CD8-positive, alpha-beta memory T cell (primary cell): ENCODE measurements at places on chromosomes 7 and 10.

GRCh38 chr7:139523199-139523941 lies at the start of gene CLEC2L:
Gene CLEC2L (plus strand): TSS chr7:139523685. CDS start chr7:139523928, 243 bp downstream.
- DNase-seq: no peak

- no peak for DNase-seq
These were observed 18.8 kb downstream of the PLEKHA1 start for GRCh38 chr10:122393288-122393687.

DNA sequence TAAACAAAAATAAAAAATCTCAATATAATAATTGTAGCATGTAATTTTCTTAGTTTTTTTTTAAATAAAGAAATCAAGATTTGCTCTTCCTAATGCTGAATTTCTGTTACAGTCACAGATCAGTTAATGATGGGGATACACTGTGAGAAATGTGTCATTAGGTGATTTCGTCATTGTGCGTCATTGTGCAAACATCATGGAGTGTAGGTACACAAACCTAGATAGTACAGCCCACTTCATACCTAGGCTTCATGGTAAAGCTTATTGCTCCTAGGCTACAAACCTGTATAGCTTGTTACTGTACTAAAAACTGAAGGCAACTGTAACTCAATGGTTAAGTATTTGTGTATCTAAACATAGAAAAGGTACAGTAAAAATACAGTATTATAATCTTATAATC lies 74.4 kb upstream of the LSM8 start:
- DNase-seq: no peak

GRCh38 chr10:104308439-104308903 lies 29.8 kb downstream of the ITPRIP start:
- peak; percentile 54 for DNase-seq

DNA sequence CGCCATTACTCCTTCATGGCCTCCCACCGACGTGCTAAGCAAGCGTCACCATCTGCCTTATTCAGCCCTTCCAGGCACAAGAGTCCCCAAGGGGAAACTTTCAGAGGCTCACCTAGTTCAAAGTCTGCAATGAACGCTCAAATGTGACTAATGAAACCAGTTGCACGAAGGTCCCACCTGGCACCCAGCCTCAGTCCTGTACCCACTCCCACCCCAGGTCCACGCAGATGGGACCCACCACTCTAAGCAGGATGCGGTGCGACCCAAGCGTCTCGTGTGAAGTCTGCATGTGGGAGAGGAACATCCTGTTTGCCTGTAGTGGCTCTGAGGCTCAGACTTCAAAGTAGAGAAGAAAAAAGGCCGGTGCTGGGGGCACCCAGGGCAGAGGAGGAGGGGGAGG lies 40.3 kb downstream of the RGS10 start:
- peak; percentile 93 for DNase-seq

DNA sequence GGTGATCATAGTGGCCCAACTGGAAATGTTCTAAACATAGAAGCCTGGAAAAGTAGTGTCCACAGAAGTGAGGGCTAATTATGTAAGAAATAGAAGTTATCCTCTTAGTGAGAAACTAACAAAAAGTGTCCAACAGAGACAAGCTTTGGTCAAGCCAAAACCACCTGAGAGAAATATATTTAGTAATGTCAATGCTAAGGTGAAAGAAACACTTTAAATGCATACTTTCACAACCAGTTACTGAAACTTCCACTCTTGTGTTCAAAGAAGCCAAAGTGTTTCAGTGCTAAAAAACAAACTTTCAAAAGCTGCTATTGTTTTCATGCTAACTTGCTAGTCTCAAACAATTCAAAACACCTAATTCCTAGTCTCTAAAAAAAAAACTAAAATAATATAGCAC lies 18.1 kb downstream of the RAB11FIP2 start:
- no peak for DNase-seq

DNA sequence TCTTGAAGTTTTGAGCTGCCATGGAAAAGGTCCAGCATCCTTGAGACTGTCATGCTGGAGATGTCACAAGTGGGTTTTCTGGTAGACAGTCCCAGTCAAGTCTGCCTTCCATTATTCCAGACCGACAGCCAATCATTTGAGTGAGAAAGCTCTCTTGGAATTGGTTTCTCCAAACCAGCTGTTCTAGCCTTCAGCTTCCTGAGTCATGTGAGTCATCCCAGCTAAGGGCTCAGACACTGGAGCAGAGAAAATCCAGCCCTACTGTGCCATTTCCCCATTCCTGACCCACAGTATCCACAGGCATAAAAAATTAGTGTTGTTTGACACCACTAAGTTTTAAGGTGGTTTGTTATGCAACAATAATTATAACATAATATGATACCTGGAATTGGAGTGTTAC lies 219.0 kb downstream of the ADRA2A start:
- no peak for DNase-seq

- no peak for DNase-seq
These were observed 72.3 kb downstream of the ELMO1 start for GRCh38 chr7:37376386-37376785.

DNA sequence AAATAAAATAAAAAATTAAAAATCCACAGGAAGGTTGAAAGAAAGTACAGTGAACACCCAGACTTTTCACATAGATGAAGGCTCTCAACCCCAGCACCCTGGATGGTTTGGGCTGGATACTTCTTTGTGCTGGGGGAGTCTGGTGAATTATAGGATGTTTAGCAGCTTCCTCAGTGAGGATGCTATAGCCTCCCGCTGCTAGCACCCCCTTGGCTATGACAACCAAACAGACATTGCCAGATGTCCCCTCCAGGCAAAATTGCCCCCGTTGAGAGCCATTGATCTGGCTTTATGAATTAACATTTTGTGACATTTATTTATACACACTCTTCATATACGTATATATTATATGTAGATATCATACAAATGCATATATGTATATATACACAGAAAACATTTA lies 21.6 kb downstream of the SMKR1 start:
- DNase-seq: no peak

- DNase-seq: peak; percentile 79
These were observed 45.2 kb upstream of the TMEM213 start for GRCh38 chr7:138752518-138753149.

DNA sequence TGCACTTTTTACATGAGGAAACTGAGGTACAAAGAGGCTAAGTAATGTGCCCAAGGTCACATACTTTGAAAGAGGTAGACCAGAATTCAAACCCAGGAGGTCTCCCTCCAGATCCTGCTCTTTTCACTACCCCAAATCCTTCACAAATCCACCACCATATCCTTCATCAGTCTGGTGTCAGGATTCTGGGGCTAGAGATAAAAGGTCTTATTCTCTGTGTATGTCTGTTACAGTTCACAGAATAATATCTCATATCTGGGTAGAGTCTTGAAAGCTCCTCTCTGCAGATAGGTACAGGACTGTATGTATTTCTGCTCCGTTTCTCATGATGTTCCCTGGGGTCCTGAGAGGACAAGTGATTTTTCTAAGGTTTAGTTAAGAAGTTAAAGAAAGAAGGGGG lies 4.9 kb downstream of the PIK3CG start:
- no peak for DNase-seq

- no peak for DNase-seq
These were observed 458.6 kb upstream of the KLF6 start for GRCh38 chr10:4243651-4244050.

- DNase-seq: no peak
These were observed 575.7 kb downstream of the PTPRN2 start for GRCh38 chr7:158011941-158012340.
